Activated CD4-positive, alpha-beta T cell treated with anti-CD3 and anti-CD28 coated beads for 1 hour (primary cell): ENCODE measurements at places on chromosomes 7 and 10.

GRCh38 chr10:109022417-109023049, 900.8 kb downstream of the XPNPEP1 start:
- no peak for DNase-seq

- no peak for DNase-seq
These were observed 374.8 kb downstream of the LRMDA start for GRCh38 chr10:75806186-75806585.

GRCh38 chr10:125473143-125473793, 209.7 kb downstream of the TEX36 start:
- DNase-seq = no peak

- DNase-seq = no peak
These were observed 84.1 kb downstream of the GNAI1 start for GRCh38 chr7:80218723-80219122.

GRCh38 chr7:94577357-94577756, 67.7 kb downstream of the CASD1 start:
- no peak for DNase-seq

GRCh38 chr7:127897704-127898454, 133.4 kb downstream of the LRRC4 start:
- DNase-seq = no peak

- DNase-seq = no peak
These were observed 122.0 kb downstream of the TPK1 start for GRCh38 chr7:144713850-144714249.

GRCh38 chr7:901388-902154, 25.2 kb downstream of the GET4 start:
- DNase-seq = no peak

DNA sequence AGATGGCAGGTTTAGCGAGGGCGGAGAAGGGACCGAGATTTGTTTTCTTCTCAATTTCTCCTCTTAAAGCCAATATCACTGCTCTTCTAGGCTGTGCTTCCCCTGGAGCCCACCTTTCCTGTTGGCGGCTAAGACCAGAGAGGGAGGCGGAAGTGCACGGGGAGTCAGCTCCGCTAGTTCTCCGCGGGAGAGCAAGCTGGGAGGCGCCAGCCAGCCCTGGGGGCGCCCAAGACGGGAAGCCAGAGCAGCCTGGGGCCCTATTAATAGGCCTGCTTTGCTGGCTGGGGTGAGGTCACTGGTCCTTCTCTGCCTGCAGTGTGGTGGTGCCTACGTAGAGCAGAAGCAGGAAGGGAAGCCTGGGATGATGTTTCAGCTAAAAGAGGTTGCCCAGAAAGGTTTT, 61.6 kb downstream of the LSM5 start:
- no peak for DNase-seq

GRCh38 chr7:152121432-152121831, 96.0 kb downstream of the GALNT11 start:
- DNase-seq = no peak

DNA sequence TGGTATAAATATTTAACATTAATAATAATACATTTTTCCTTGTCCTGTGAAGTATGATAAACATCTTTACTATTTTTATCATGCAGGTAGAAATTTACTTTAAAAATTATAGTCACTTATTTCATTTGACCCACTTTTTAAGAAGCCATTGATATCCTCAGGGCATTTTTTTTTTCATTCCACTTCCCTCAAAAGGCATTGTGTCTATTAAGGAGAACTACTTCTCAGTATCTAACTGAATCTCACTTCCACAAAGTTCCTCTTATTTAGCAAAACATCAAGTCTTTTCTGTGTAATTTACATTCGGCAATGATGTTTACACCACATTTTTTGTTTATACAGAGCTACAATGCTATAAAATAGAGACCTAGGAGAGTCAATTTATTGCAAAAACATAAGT, 388.2 kb upstream of the AKR1E2 start:
- DNase-seq = no peak

GRCh38 chr7:40749877-40750276, 615.1 kb downstream of the SUGCT start:
- no peak for DNase-seq

DNA sequence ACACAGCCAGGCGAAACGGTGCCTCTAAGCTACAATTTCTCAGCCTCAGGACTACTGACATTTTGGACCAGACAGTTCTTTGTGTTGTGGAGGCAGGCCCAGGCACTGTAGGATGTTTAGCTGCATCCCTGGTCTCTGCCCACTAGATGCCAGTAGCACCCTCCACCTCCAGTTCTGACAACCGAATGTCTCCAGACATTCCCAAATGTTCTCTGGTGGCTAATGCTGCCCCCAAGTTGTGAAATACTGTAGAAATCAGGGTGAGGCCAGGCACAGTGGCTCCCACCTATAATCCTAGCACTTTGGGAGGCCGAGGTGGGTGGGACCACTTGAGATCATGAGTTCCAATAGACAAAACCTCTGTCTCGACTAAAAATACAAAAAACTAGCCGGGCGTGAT, 18.2 kb downstream of the HNRNPF start:
- no peak for DNase-seq

DNA sequence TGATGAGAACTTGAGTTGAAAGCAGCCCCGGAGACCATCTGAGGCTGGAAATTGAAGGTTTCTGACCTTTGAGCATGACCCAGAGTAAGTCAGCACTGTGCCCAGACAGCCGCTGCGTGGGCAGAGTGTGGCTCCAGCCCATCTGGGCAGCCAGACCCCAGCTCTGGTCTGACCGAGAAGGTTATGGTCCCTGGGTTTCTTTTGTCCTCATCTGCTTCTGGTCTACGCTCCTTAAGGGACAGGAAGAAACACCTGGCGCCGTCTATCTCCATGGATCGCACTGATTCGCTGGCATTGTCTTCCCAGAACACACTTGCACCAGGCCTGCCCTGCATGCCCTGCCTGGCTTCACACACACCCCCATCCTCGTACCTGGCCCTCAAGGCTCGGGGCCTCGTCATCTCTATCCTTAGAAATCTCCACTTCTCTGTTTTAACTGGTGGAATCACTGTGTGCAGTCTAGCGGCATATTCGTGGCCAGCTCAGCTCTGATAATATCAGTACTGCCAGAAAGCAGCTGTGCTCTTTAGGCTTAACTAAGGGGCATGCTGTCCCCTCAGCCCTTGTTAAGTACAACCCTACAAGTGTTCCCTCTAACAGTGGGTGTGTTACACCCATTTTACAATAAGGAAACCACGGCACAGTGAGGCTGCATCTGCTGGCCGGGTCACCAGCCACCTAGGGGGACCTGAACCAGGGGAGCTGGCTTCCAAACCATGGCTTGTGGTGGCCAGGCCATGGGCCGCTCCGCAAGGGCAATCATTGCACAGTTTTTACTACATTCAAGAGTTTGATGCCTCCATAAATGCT, 127.7 kb downstream of the ADCY1 start:
- no peak for DNase-seq

DNA sequence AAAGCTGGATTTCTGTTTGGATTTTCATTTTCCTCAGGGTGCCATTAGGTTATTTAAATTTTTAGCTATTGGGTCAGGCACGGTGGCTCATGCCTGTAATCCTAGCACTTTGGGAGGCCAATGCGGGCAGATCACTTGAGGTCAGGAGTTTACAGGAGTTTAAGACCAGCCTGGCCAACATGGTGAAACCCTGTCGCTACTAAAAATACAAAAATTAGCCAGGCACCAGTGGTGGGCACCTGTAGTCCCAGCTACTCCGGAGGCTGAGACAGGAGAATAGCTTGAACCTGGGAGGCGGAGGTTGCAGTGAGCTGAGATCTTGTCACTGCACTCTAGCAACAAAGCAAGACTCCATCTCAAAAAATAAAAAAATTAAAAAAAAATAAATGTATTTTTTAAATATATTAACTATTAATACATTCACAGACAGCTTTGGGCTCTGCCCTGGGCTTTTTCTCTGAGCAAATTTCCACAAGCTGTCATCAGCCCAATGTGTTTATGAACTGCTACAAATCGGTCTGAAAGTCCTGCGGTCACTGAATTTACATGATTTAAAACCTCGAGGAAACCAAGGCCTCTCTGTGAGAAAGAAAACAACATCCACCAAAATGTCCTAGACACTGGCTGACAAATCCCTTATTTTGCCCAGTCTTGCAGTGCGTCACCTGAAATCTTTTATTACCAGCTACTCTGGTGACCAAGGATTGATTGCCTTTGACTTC, 19.2 kb upstream of the PLEKHS1 start:
- DNase-seq = no peak

DNA sequence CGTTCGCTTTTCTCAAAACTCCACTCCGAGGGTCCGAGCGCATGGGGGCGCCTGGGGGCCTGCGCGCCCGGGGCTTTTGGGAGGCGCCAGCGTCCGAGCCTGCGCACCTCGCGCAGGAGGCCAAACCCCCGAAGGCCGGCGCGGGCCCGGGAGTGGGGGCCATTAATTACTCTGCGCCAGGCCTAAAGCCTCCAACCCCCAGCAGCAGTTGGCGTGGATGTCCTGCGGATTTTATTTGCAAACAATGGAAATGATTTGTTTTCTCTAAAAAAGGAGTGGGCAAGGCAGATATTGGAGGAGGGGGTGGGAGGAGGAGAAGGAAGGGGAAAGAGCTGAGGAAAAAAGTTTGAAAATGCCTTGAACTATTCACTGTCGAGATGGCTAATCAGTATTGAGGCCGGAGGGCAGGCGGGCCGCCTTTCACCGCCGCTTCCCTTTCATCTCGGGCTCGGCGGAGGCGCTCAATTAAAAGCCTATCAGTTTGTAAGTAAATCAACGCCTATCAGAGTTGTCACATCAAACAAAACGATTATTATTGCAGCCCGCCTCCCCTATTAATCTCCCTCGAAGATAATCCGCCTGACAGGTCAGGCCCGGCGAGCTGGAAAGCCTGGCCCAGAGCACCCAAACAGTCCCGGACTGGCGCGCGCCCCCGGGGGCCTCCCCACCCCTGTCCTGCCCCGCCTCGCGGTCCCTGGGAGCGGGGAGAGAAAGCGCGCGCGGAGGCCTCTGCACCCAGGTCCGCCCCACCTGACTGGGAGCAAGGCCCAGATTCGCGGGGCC, 3.4 kb upstream of the ZNF503 start:
- no peak for DNase-seq

DNA sequence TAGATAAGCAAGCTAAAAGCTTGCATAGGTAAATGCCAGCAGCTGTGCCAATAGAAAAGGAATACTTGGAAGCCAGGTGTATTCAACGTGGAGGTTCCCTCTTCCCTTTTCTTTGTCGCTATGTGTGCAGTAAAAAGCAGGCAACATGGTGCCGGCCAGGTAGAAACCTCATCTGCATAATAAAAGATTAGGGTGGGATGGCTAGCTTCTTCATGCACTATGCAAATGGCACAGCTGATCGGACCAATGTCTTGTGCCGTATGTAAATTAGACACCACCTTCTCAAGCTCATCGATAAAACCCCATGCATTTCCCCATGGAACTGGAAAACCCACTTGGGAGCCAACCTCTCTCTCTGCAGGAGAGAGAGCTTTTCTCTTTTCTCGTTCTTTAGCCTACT, 150.9 kb upstream of the FOXK1 start:
- no peak for DNase-seq

GRCh38 chr10:62996925-62997324, 136.2 kb upstream of the NRBF2 start:
- no peak for DNase-seq

GRCh38 chr7:129925416-129926002, 27.3 kb downstream of the UBE2H start:
- no peak for DNase-seq

DNA sequence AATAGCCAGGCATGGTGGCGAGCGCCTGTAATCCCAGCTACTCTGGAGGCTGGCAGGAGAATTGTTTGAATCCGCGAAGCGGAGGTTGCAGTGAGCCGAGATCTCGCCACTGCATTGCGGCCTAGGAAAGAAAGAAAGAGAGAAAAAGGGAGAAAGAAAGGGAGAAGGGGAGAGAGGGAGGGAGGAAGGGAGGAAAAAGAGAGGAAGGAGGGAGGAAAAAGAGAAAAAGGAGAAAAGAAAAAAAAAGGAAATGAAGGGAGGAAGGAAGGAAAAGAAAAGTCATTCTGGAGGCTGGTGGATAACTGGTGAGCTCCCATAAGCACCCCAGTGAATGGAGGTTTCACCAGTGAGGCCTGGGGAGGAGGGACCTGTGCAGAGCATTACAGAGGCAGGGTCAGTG, 7.6 kb upstream of the OGDHL start:
- no peak for DNase-seq

DNA sequence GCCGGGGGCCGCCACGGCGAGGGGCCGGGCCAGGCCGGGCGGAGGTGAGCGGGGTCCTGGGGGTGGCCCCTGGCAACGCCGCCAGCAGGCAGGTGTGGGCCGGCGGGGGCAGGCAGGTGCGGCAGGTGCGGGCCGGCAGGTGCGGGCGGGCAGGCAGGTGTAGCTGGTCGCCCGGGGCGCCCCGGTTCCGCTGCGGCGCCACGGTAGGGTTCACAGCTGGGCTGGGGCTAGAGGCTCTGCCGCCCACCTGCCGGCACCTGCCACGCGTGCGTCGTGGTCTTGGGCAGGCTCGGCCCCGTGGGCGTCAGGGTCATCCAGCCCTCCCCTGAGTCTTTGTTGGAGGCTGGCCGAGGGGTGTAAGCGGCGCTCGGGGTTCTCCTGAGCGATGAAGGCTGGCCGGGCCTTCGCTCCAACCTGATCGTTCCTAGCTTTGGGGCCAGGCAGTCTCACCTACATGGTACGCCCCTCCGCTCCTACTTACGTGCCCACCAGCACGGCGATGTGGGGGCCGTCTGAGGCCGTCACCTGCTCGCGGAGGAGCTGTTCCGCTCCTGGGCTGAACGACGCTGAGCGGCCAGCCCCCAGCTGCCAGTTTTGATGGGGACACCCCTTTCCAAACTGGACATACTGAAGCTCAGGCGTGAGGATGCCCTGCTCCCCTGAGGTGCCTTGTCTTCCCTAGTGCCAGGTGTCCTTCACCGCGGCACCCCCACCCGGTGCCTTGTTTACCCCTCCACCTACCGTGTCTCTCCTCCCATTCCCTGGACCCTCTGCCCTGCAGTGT, 493 bp downstream of the ZMIZ2 start:
- no peak for DNase-seq

DNA sequence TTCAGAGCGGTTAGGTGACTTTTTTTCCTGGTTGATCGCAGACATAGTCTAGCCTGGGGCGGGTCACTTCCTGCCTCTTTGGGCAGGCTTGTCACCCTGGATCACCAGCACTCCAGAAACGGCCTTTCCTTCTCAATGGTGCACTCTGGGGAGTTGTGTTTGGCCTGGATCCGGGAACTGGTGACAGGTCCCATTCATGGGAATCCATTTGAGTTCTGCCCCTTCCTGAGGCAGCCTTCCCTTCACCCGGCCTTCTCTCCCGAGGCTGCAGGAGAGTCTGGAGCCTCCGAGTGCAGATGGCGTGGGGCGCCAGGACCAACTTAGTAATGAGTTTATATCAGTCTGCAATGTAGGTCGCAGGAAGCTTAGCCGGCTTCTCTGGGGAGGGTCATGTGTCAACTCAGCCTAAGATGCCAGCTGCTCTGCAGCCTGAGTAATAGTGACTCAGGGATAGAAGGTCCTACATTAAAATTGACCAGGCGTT, 54.2 kb downstream of the TACR2 start:
- no peak for DNase-seq

DNA sequence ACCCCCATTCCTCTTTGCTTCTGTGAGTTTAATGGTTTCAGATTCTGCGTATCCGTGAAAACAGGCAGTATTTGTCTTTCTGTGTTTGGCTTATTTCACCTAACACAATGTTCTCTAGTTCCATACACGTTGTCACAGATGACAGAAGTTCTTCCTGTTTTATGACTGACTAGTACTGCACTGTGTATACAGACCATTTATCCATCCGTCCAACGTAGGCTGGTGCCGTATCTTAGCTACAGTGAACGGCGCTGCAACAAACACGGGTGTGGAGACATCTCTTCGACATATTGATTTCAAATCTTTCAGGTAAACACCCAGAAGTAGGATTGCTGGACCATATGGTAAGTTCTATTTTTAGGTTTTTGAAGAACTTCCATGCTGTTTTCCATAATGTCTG, 181.7 kb downstream of the PARD3 start:
- no peak for DNase-seq
